Lower lobe of right lung (tissue), 2 donors: ENCODE measurements at places on chromosomes 7 and 10. TPM values are rescaled to one million over a fixed set of nuclear protein-coding genes. Genes with fewer than 3 reads are reported as not detected.

The FBXL13 gene
- 3.4 TPM for total RNA-seq

The VTI1A gene
- total RNA-seq = 36.9 TPM

The FAM237B gene
- not detected for total RNA-seq

The HMX2 gene
- not detected for total RNA-seq

The MTERF1 gene
- 11.5 TPM for total RNA-seq

The GPER1 gene
- total RNA-seq = 26.0 TPM

DNA sequence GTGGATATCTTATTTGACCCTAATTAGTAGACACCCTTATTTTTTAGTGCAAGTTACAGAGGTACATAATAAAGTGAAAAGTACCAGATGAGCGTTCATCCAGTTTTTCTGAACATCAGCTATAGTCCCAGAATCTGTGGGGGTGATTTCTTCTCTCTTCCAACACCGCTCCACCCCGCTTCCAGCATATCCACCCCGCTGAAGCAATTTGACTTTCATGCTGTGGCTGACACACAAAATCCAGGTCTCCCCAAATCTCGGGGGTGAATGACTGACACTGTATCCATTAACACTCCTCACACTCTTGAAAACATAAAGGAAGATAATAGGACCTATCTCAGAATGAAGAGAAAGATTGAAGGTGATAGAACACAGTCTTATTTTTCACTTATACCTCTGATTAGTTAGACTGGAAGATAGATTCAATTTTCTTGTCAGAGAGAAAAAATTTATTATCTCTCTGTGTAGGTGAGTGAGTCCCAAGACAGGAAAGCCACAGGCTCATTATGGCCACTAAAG, 143.4 kb downstream of the ANLN start:
- H3K27me3 ChIP-seq = no peaks in the 10 kb centered on the region
- no peak for DNase-seq
- no peak overlapping the region for H3K27ac ChIP-seq
- no peaks in the 10 kb centered on the region for H3K4me1 ChIP-seq

GRCh38 chr10:113442336-113442735, 110.5 kb upstream of the HABP2 start:
- H3K27ac ChIP-seq = no peak overlapping the region
- H3K4me1 ChIP-seq = no peaks in the 10 kb centered on the region
- H3K27me3 ChIP-seq = no peaks in the 10 kb centered on the region
- no peak overlapping the region for H3K4me3 ChIP-seq
- DNase-seq = no peak

- peak overlapping the region; percentile 32 for H3K27ac ChIP-seq
- no peak overlapping the region for H3K4me3 ChIP-seq
- H3K36me3 ChIP-seq = no peaks in the 10 kb centered on the region
- H3K4me1 ChIP-seq = peaks cover 22% of the 10 kb centered on the region
These were observed 28.0 kb upstream of the TNS3 start for GRCh38 chr7:47609803-47610452.

- DNase-seq = no peak
- H3K27ac ChIP-seq = no peak overlapping the region
- H3K27me3 ChIP-seq = no peaks in the 10 kb centered on the region
These were observed 7.1 kb downstream of the CPED1 start for GRCh38 chr7:120995654-120996053.

GRCh38 chr10:87524296-87524695, 19.6 kb downstream of the MINPP1 start:
- DNase-seq = no peak
- H3K36me3 ChIP-seq = peaks cover 13% of the 10 kb centered on the region
- no peak overlapping the region for H3K27ac ChIP-seq
- no peak overlapping the region for H3K4me3 ChIP-seq
- H3K4me1 ChIP-seq = no peaks in the 10 kb centered on the region

- H3K4me1 ChIP-seq = no peaks in the 10 kb centered on the region
- H3K27me3 ChIP-seq = no peaks in the 10 kb centered on the region
- no peak overlapping the region for H3K27ac ChIP-seq
- H3K4me3 ChIP-seq = no peak overlapping the region
- DNase-seq = no peak
These were observed 70.7 kb upstream of the STEAP4 start for GRCh38 chr7:88377434-88377833.

GRCh38 chr7:106731187-106731586, 70.2 kb upstream of the CCDC71L start:
- no peak for DNase-seq
- no peaks in the 10 kb centered on the region for H3K27me3 ChIP-seq
- H3K4me3 ChIP-seq = no peak overlapping the region
- H3K36me3 ChIP-seq = no peaks in the 10 kb centered on the region
- no peak overlapping the region for H3K27ac ChIP-seq

GRCh38 chr10:102452672-102453340, 1.5 kb upstream of the C10orf95 start:
- H3K4me1 ChIP-seq = peaks cover 57% of the 10 kb centered on the region
- no peak overlapping the region for H3K4me3 ChIP-seq
- H3K36me3 ChIP-seq = no peaks in the 10 kb centered on the region
- H3K27ac ChIP-seq = peak overlapping the region; percentile 76
- peak; percentile 71 for DNase-seq
- no peaks in the 10 kb centered on the region for H3K27me3 ChIP-seq

DNA sequence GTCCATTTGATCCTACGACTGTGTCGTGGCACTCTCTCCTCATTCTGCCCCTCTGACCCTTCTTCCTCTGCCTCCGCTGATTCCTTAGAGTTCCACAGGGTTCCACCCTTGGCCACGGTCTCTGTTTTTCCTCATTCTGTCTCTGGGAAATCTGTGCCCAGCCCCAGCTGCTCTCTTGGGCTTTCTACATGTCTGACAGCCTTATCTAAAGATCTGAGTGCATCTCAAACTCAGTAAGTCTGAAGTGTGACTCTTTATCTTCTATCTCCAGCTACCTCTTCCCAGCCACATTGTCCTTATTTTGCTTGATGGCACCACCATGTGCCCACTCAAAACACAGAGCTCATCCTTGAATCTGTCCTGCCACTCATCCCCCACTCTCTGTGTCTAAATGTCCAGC, 62.1 kb upstream of the AQP1 start:
- H3K27ac ChIP-seq = no peak overlapping the region
- H3K36me3 ChIP-seq = peaks cover 11% of the 10 kb centered on the region
- H3K4me1 ChIP-seq = peaks cover 42% of the 10 kb centered on the region
- no peak for DNase-seq
- no peaks in the 10 kb centered on the region for H3K27me3 ChIP-seq
- no peak overlapping the region for H3K4me3 ChIP-seq
